NCI-H1105 (cell line): ENCODE measurements at places on chromosomes 3 and 15.

- DNase-seq = no peak
Observed at GRCh38 chr3:31039145-31039544, 144.7 kb upstream of the GADL1 start.

GRCh38 chr3:185423178-185423577 lies 60.2 kb downstream of the MAP3K13 start:
- no peak for DNase-seq

GRCh38 chr3:39440316-39440715 lies 27.2 kb upstream of the MOBP start:
- no peak for DNase-seq

DNA sequence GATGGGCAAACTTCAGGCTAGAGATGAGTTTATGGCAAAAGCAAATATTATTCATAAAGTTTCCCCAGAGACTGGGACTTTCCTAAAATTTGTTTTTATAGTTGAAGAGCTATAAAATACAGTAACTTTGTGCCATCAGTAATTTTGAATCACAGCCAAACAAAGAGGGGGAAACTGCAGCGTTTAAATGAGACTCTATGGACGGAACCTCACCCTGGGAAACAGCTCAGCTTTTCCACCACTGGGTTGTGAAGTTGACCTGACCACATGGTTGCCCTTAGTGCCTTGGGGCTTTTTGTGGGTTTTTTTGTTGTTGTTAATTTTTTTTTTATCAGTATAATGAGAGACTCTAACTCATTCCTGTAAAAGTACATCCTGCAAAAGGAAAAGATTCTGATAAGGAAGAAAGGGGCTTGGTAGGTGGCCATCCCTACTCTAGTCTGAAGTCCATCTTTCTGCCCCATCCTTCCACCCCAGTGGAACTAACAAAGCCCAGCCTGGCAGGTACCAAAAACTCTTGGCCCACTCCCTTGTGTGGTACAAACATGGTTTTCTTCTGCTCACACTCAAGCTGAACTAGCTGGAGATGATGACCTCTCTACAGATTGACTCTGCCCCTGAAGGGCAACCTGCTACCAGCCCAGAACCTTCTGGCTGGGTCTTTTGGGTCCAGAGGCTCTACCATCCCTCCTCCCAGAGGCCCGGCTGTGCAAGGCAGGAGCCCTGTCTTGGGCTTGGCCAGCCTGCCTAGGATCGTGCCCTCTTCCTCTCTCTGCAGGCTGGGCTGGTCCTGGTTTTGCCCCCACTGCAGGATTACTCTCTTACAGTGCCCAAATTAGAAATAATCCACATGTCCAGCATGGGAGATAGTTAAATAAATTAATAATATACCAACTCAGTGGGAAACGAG lies 41.2 kb downstream of the RLBP1 start:
- no peak for DNase-seq

DNA sequence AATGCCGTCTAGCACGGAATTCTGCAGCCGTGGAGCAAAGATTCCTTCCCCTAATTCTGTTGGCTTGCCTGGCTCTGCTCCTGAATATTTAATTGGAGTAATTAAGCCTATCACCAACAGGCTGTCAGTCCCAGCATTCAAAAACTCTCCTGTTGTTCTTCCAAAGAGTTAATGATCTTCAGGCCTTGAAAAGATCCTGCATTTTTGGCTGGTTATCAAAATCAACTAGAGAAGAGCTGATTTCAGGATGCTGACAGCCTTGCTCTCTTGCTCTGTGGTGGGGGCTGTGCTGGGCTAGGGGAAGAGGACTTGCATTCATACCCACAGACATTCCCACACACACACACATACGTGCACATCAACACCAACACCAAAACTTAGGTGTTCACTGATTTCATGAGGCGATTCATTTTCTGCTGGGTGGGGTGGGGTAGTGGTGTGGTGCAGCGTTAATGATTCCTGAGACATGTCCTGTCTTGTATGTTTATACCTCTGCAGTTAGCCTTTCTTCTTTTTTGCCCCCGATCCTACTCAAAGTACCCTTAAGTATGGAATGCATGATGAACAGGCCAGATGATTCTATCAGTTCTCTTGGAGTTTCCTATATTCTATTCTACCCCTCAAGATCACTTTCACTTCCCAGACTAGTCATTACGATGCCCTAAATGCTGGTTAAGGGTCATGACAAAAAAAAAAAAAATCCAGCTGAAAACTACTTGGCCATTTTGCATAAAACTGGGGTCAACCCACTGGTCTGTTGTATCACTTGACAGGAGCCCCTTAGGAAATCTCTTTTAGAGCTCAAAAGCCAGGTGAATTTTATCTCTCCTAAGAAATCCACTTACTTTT lies 42.3 kb downstream of the CPN2 start:
- DNase-seq = peak; percentile 67

- no peak for DNase-seq
Observed at GRCh38 chr15:33780011-33780768, 188.1 kb upstream of the CHRM5 start.

DNA sequence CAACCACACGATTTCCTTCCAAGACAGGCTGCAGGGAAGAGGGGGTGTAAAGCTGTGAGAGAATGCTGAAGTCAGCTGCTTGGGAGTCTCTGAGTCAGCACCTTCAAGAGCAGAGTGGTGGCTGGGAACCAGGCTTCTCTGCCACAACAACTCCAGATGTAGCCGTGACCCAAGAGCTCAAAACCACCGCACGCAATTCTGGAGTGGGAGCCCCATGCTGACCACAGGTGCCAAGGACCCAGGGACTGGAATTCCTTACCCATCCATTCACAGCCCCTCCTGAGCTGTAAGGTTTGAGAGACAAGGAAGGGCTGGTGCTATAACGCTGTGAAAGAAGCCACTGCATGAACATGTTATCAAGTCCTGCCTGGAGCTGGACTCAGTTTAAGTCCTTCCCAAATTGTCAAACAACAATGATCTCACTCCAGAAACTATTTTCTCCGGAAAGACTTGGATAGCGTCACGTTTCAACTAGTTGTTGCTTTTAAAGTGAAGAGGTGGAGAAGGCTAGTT lies 61.4 kb downstream of the UMPS start:
- no peak for DNase-seq

GRCh38 chr15:88513195-88513594 lies 33.3 kb downstream of the DET1 start:
- DNase-seq = no peak

DNA sequence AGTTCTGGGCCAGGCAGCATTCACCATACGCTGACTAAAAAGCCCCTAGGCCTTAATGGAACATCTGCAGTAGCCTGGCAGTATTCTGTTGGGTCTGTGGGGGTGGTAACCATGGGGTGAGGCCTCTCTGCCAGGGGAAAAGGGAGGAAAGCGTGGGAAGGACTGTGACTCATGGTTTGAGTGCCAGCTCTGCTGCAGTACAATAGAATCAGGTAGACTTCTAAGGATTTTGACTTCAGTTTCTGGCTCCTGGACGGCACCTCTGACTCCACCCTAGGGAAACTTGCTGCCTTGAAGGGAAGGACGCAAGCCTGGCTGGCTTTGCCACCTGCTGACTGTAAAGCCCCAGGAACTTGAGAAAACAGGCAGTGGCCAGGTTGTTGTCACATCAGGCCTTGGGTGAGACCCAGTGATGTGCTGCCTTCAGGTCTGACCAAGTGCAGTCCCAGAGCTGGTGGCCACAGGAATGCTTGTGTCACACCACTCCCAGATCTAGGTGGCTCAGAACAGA lies 148.6 kb downstream of the SUCNR1 start:
- DNase-seq = no peak

DNA sequence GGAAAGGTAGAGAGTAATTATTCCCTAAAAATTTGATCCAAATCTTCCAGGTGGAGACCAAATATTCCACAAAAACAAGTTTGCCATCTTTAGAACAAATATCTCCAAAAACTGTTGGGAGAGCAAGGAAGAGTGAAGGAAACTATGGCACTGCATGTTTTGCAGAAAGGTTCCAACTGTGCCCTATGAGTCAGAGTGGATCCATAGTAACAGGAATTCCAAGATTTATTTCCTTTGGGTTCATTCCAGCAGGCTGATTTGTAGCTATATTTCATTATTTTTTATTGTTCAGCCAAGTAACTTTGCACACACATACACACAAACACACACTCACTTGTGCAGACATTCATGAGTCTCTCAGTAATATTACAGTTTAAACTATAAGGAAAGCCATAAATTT lies 459.7 kb upstream of the EPHA6 start:
- DNase-seq = no peak

DNA sequence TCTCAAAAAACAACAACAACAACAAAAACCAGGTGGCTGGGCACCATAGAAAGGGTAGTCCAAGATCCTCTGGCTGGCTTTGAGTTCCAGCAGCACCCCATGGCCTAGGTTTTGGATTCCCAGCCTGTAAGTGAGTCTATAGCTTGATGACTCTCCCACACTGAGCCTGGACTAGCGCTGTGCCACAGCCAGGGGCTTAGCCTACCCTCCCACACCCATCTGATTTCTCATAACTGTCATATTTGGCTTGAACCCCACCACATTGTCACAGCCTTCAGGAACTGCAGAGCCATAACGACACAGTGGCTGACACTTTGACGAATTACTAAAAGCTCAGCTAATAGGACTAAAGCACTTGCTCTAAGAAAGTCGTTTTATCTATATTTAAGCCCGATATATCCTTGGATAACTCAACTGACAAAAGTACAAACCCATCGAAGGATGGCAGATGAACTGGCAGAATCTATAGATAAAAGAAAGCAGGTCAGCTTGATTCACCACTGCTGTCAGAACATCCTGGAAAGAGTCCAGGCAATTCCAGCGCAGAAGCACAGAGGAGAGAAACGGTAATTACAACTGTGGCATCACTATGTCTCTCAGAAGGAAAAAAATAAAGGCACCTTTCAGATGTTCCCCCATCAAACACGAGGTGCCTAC lies 62.1 kb downstream of the HOMER2 start:
- DNase-seq = no peak

DNA sequence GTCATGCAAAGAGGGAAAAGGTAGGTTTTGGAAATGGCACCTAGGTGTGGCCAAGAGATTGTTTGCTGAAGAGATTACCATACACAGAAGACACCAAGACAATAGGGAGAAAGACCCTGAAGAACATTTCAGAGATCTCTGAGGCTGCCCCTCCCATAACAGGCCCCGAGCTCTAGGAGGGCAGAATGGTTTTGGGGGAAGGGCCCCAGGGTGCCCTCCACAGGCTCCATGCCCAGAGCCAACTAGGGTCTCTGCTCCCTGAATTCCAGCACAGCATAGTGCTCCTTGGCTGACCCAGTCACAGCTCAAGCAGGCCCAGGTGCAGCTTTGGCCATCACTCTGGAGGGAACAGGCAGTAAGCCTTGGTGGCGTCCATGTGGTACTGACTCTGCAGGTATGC lies 163.9 kb downstream of the RAB11A start:
- no peak for DNase-seq

- DNase-seq = no peak
Observed at GRCh38 chr3:98269846-98270245, 5.8 kb downstream of the OR5H6 start.

DNA sequence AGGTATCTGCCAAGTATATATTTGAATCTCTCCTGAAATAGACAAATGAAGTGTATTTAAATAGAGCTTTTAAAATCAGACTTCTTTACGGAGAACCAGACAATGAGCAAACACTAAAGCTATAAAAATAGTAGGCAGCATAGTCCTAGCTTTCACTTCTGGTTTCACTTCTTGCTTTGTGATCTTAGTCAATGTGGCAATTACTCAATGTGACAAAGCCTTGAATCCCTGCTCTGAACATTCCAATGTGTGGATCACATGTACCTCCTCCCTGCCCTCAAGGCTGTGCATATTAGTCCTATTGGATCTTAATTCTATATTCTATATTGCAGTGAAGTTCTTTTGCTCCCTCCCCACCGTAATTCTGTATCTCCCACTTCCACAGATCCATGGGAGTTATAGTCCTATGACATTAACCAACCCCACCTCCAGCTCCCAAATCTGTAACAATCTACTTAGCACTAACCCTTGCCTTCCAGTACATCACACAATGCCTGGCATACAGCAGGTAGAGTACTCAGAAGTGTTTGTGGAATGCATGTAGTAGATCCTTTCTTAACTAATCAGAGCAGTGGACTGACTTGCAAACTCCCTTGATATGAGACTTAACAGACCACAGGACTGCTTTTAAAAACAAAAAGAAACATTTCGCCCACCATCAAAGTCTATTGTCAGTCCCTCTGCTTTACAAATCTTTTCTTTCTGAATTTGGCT lies 24.3 kb upstream of the CP start:
- no peak for DNase-seq

GRCh38 chr3:23202921-23203707 lies at the start of gene UBE2E2:
Gene UBE2E2 (plus strand): TSS chr3:23203327.
- DNase-seq = peak; percentile 10

GRCh38 chr3:58013099-58013498 lies 4.9 kb downstream of the FLNB start:
- DNase-seq = no peak

- DNase-seq = no peak
Observed at GRCh38 chr15:74959586-74959939, 3.0 kb upstream of the RPP25 start.

DNA sequence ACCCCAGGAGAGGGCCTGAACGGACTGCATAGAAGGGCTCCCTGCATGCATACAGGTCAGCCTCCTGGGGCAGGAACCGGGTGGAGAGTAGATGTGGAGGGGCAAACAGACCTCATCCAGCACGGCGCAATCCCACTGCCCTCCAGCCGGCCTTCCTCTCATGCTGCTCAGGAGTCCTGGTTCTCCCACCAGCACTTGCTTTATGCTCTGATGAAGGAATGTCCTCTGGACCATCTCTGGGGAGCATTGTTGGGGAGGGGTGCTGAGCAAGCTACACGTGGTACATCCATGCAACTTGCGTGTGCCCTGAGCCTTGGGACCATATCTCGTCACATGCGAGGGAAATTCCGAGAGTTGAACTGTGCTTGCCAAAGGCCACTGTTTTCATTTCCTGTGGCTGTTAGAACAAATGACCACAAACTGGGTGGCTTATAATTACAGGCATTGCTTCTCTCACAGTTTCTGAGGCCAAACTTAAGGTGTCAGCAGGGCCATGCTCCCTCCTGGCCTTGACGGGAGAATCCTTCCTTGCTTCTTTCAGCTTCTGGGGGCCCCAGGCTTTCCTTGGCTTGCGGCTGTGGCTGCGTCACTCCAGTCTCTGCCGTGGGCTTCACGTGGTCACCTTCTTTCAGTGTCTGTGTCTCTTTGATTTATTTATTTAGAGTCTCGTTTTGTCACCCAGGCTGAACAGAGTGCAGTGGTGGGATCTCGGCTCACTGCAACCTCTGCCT lies 12.2 kb downstream of the SELENOS start:
- DNase-seq = no peak

GRCh38 chr3:100438623-100438974 lies 37.3 kb downstream of the LNP1 start:
- DNase-seq = no peak

- no peak for DNase-seq
Observed at GRCh38 chr3:194849166-194849875, 163.6 kb downstream of the FAM43A start.

DNA sequence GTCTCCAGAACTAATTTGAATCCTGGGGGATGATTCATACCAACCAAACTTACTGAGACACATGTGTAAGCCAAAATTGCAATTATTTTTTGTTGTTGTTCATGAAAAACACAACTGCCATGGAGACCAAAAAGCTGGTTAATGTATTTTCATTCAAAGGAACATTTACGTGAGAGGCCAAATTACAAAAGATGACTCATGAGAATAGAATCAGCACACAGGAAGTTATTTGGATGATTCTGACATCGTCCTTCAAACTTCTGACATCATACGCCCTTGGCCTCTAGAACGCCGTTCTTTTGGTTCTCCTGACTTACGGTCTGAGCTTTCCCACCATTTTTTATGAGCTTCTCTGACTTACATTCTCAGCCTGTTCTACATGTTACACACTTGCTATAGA lies 3.0 kb upstream of the ZNF280D start:
- no peak for DNase-seq
